Myocyte (in vitro differentiated cells): ENCODE measurements at places on chromosomes 13 and 19. TPM values are rescaled to one million over a fixed set of nuclear protein-coding genes. Genes with fewer than 3 reads are reported as not detected.

DNA sequence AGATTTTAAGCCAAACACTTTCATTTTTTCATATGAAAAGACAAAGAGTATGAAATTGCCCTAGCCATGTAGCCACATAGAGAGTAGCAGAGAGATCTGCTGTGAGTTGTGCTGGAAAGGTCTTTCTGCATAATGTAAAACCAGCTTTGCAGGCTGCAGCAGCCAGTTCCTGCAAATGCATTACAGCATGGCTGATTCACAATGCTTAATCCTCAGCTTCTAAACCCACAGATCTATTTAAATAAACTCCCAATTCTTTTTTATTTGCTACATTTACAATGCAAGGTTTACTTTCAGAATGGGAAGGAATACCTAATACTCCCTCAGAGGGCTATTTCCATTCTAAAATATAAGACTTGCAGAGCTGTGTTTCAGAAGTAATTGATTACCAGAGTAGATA, 185.6 kb upstream of the STARD13 start:
- DNase-seq = no peak

DNA sequence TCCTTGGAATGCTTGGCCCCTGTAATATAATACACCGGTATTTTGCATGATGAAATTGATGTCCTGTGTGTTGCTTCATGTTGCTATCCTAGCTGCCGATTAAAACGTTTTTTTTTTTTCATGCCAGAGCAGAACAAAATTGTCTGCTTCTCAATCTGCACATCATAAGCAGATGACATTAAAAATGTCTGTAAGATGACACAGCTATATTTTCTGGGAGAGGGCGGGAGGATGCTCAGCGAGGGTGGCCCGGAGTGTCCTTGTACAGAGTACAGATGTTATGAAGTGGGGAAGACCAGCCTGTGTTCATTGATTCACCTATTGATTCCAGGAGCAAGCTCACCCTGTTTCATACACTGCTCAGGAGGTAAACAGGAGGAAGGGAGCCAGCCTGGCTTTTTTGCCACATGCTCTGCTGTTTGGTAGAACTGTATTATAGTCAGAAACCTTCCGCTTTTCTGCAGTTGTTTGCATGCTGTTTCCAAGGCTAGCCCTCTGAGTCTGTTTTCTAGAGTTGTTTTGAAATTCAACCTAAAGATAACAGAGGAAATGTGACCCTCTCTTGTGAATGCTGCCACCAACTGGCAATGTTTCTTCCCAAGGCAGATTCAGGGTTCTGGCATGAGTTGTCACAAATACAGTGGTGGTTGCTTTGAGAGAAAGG, 4.7 kb upstream of the IRS2 start:
- DNase-seq = peak; percentile 49

The ZNF446 gene
- total RNA-seq = 12.6 and 14.1 TPM in 2 replicates

DNA sequence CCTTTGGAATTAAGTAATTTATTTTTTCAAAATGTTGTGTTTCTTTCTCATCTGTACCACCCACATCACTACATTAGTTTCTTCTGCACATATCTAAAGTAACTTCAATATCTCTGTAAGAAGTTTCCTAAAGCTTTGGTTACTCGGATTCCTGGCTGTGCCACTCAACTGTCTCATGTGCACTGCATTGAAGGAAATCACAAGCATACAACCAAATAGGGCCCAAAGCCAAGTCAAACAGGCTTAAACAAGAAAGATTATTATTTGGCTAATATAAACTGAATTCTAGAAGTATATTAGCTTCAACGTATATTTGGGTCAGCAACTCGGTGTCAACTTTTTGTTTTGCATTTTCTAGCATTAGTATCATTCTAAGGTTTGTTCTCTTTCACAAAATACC, 1647.6 kb upstream of the SPRY2 start:
- no peak for DNase-seq

The PSG6 gene
- not detected in 2 replicates for total RNA-seq

GRCh38 chr19:3580156-3580934, 4.9 kb upstream of the GIPC3 start:
- DNase-seq = peak; percentile 89

- no peak for DNase-seq
Measured at GRCh38 chr13:45362939-45363338, 22.0 kb upstream of the TPT1 start.

DNA sequence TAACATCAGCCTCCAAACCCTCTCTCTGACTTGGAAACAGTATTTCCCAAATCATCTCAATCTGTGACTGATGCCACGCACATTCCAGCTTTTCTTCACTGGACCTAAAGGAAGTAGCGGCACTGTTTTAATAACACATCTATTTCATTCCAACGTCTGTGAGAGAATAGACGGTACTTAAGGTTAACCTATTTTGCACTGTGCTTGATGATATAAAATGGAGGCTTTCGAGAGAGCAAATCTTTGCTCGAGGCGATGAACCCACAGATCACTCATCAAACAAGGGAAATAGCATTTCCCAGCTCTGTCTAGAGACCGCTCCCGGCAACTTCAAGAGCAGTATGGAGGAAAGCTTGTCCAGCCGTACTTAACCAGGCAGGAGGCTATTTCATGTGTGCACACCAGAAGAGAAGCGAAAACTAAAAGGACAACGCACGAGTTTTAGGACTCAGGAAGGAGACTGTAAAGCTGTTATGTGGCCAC, 2.9 kb downstream of the UBL3 start:
- DNase-seq = peak; percentile 54

DNA sequence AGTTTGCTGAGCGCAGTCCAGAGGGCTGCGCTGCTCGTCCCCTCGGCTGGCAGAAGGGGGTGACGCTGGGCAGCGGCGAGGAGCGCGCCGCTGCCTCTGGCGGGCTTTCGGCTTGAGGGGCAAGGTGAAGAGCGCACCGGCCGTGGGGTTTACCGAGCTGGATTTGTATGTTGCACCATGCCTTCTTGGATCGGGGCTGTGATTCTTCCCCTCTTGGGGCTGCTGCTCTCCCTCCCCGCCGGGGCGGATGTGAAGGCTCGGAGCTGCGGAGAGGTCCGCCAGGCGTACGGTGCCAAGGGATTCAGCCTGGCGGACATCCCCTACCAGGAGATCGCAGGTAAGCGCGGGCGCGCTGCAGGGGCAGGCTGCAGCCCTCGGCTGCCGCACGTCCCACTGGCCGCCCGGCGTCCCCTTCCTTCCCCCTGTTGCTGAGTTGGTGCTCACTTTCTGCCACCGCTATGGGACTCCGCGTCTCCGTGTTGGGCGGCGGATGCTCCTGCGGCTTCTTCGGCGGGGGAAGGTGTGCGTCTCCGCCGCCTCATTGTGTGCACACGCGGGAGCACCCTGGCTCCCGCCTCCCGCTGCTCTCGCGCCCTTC, 772 bp downstream of the GPC6 start:
- DNase-seq = peak; percentile 73

DNA sequence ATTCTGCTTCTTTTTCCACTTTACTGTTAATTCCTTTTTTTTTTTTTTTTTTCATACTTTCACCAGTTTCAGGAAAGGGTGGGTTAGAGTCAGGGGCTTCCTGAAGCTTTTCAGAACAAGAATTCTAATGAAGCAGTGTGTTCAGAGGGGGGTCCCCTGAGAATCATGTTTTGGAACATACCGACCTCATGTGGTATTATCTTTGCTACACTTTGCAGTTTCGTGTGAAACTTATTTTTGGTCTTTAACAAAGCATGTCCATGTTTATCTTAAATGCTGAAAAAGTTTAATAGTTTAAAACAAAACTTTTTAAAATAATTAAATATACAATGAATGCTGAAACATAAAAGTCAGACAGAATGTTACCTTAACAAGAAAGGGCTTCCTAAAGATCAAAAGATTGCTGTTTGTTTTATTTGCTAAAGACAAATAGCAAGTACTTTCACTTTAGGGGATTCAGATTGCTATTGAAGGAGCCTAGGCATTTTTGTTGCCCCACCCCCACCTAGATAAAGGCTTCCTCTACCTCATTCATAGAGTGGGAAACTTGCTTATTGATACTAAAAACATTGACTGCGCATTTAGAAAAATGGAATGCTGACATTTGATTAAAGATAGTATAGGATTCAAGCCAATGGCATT, 21.1 kb upstream of the POMP start:
- DNase-seq = no peak

The STAP2 gene
- 3.1 and 4.5 TPM in 2 replicates for total RNA-seq

DNA sequence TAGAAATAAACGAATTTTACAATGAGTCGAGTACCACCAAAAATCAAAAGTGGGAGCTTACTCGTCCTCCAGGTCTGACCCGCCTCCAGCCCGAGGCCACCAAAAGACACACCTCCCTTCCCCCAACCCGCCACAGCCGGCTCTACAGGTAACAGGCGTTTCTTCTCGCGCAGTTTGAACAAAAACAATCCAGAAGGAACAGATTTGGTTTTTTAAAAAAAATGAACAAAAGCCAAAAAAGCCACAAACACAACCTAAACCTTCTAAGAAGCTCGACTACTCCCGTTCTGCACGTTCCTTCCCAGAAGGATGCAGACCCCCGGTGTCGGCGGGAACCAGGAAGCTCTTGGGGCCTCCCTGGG, 671 bp downstream of the ZDHHC20 start:
- peak; percentile 18 for DNase-seq

GRCh38 chr13:46352805-46353204, 34.2 kb downstream of the RUBCNL start:
- no peak for DNase-seq

- peak; percentile 45 for DNase-seq
Measured at GRCh38 chr19:44303976-44304568, 753 bp downstream of the ZNF235 start.

GRCh38 chr19:5407356-5407755, 47.9 kb upstream of the ZNRF4 start:
- no peak for DNase-seq

DNA sequence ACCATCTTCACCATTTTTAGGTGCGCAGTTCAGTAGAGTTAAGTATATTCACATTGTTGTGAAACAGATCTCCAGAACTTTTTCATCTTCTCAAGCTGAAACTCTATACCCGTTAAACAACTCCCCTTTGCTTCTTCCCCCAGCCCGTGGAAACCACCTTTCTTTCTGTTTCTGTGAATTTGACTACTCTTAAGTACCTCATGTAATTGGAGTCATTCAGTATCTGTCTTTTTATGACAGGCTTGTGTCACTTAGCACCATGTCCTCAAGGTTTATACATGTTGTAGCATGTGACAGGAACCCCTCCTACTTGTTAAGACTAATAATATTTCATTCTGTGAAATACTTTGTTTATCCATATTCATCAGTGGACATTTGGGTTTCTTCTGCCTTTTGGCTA, 52.8 kb downstream of the TNFRSF19 start:
- DNase-seq = no peak

GRCh38 chr13:51795419-51795818, 8.5 kb downstream of the DHRS12 start:
- no peak for DNase-seq

The PLEKHA4 gene
- total RNA-seq = 25.5 and 29.5 TPM in 2 replicates

DNA sequence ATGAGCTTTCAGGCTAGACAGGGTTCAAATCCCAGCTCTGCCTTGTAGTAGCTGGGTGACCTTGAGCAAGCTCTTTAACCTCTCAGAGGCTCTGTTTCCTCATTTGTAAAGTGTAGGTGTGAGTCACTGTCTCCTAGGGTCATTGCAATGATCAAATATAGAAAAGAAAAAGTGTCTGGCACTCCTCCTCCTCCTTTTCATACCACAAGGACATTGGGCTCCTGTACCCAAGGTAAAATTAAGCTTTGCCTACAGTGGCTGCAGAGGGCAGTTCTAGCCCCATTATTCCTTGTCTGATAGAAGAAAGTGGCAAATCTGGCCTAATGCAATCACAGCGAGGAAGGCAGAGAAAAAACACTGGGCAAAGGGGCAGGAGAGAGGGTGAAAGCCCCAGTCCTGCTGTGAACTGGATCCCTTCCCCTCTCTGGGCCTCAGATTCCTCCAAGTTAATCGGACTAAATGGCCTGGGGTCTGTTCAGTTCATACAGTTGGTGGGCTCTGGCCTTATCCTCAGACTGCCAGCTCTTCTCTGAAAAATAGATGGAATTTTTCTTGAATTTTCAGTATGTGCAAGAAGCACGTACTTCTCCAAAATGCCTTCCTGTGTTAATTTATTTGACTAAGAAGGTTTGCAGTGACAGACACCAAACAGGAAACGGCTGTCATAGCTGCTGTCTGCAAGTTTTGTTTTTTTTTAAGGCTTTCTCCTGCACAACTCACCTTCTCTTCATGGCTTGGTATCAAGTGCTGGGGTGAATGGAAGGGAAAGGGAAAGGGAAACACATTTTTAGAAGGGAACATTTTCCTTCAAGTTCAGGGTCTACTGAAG, 35.3 kb downstream of the RGCC start:
- DNase-seq = no peak
